ENCODE measurements at places on chromosomes 1 and 21. TPM values are rescaled to one million over a fixed set of nuclear protein-coding genes. Genes with fewer than 3 reads are reported as not detected.
A peak's percentile ranks its signal among the peaks of the same experiment; 100 is the strongest.

- DNase-seq, result no peak
- H3K4me1 ChIP-seq, result peaks cover 34% of the 10 kb centered on the region
- H3K36me3 ChIP-seq, result no peaks in the 10 kb centered on the region
- peak overlapping the region; percentile 37 for H3K27ac ChIP-seq
- peak overlapping the region; percentile 38 for H3K4me3 ChIP-seq
- no peaks in the 10 kb centered on the region for H3K27me3 ChIP-seq
These were observed 45.3 kb upstream of the SAMSN1 start for GRCh38 chr21:14591377-14591776.

DNA sequence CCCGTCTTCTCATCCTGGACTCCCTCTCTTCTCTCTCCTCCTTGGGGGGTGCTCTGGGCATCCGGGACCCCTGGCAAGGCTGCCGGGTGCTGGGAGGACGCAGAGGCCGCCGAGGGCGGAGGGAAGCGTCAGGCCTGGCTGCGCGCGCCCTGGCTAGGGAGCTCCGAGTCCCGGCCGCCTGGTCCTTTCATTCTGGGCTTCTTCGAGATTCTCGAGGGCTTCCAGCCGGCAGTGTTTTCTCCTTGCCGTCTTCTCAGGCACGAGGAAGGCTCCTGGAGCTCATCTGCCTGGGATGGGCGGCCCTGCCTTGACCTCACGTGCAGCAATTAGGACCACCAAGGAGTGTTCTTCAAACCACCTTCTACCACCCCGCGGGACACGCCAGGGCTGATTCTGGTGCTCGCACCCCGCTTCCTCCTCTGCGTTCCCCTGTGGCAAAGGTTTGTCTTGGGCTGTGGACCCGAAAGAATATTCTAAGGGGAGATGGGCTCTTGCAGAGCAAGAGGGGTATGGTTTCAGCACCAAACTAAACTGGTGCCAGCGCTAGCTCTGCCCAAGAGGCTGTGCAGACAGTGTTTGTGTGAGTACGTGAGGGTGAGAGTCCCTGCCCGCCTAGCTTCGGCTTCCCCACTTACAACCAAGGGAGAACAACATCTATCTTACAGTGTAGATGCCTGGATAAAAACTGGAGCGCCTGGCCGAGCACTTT, 36.5 kb downstream of the PIK3CD start:
- H3K27me3 ChIP-seq, result no peaks in the 10 kb centered on the region
- peak overlapping the region; percentile 82 for H3K27ac ChIP-seq
- H3K4me1 ChIP-seq, result peaks cover 70% of the 10 kb centered on the region
- H3K4me3 ChIP-seq, result peak overlapping the region; percentile 66
- H3K36me3 ChIP-seq, result peaks cover 23% of the 10 kb centered on the region

The SLC35F3 gene
- total RNA-seq, result 0.35 TPM

The PRELP gene
- total RNA-seq, result not detected

The WDR64 gene
- not detected for total RNA-seq

Data from CD4-positive, CD25-positive, alpha-beta regulatory T cell (primary cell).